ENCODE measurements at places on chromosomes 12 and 14.

DNA sequence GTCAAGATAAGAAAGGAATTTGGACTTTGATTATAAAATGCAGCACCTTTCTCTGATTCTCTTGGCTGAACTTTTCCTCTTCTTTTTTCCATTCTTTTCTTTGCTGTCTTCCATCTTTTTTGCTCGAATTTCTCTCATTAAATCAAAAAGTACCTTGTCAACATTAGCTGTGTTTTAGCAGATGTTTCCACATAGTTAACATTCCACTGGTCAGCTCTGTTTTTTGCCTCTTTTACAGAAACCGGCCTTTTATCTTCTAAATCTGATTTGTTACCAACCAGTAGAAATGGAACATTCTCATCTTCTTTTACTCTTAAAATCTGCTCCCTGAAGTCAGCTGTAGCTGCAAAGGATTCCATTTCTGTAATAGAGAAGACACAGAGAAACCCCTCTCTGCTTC, 71.1 kb upstream of the SYT1 start:
- no peak for DNase-seq

GRCh38 chr12:78229591-78230101, 399.0 kb downstream of the NAV3 start:
- DNase-seq = no peak

DNA sequence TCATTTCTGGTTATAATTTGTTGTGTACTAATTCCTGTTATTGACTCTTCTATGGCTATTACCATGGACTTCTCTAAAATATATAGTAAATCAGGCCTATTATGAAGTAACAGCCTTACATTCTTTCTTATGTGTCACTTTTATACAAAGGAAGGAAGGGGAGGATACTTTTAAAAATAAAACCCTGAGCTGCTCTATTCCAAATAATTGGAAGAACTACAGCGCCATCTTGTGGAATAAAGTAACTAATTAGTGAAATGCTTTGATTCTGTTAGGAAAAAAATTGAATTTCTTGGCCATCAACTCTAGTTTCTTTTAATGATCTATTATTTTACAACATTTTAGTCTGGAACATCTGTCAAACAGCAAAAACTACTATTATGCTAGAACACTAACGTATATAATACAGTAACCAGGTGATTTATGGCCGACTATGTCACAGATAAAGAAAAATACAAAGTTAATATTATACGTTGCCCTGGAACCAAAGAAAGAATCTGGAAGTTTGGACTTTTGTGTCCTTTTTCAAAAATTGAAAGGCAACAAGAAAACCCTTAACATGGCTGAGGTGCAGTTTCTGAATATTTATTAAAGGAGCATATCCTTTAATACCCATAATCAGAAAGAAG, 55.0 kb upstream of the NELL2 start:
- no peak for DNase-seq

GRCh38 chr14:59254911-59255545, 66.6 kb downstream of the DAAM1 start:
- no peak for DNase-seq

- no peak for DNase-seq
Measured at GRCh38 chr12:12870465-12870864, 20.9 kb upstream of the GPRC5A start.

- DNase-seq = no peak
Measured at GRCh38 chr14:22892488-22892887, 9.5 kb downstream of the REM2 start.

GRCh38 chr14:102633906-102634595, 41.6 kb downstream of the RCOR1 start:
- DNase-seq = no peak

DNA sequence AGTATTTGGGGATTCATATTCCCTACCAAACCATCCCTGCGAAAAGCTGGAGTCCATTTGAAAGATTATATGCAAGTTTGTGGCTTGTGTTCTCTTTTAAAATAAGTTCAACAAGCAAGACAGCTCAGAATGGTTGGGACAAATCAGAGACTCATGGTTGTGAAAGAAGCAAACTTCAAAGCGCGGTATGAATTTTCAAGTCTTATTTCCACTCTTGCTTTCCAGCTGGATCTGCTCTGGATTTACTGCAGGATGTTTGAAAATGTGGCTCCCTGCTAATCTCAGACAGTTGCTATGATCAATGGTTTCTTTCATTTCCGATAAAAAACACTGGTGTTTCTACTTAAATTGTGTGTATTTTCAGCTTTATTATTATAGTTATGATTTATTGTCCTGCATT, 477.5 kb downstream of the RAD51B start:
- no peak for DNase-seq

DNA sequence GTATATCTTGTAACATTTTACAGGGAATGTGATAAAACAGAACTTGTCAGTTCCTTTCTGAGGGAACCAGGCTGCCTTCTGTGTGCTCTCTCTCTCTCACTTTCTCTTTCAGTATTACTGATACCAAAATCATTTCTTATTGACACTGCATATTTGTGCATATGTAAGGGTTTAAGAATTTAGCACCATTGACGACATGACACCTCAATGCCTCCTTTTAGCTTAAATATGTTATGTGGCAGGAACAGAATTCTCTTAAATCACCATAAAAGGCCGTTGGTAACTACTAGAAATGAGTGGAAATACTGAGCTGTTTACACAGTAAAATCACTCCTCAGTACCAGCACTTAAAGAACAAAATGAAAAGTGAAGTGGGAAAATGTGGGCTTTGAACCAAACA, 457.7 kb upstream of the SYT1 start:
- DNase-seq = no peak

GRCh38 chr14:69842686-69843420, 36.4 kb upstream of the SMOC1 start:
- no peak for DNase-seq

- no peak for DNase-seq
Measured at GRCh38 chr14:24888532-24888931, 161.4 kb downstream of the STXBP6 start.

DNA sequence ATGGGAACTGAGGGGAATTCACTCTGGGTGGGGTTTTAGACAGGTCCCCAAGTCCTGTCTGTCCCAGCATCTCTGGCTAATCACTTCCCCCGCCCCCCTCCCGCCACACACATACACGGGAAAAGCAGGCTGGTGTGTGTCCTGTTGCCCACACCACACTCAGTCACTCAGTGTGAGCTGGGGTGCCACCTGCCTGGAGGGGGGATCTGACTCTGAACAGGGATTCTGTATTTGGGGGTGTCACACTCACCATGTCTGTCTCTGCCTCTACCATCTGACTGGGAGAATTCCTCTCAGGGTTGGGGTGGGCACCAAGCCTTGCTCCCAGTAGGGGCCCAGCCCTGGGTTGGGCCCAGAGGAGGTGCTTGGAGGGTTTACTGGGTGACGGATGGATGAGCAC, 31.1 kb downstream of the SH2B3 start:
- DNase-seq = no peak

DNA sequence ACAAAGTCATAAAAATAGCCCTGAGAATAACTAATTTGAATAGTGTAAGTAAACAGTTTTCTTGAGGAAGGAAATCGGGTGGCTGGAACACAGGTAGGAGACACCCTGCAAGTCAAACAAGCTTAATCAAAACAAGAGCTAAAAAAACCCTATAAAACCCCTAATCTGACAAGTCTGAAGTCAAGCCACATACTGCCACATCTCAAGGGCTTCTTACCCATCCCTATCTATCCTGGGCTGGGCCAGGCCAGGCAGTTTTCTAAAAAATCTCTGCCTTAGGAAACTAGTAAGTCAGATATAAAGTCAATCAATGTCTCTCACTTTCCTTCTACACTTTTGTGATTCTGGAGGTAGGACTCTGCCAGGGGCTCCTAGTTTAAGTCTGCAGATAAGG, 15.3 kb downstream of the UBE2N start:
- DNase-seq = no peak

DNA sequence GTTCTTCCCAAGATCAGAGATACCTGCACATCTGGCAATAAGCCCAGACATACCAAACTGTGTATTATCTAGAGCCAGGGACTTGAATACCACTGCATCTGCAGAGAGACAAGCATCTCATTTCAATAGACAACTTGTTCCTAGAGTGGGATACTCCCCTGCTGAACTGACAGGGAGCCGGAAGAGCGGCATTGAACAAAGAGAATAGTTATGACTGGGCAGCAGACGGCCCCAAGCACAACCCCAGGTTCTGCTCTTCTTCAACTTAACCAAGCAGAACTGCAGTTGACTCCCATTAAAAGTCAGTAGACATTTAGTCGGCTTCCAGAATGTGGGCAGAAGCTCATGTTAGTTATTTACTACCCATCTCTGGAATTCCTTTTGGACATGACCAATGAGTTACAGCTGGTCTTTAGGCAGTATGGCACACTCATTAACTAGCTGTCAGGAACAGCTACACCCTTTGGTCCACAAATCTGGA, 112.9 kb downstream of the HMGA2 start:
- no peak for DNase-seq

DNA sequence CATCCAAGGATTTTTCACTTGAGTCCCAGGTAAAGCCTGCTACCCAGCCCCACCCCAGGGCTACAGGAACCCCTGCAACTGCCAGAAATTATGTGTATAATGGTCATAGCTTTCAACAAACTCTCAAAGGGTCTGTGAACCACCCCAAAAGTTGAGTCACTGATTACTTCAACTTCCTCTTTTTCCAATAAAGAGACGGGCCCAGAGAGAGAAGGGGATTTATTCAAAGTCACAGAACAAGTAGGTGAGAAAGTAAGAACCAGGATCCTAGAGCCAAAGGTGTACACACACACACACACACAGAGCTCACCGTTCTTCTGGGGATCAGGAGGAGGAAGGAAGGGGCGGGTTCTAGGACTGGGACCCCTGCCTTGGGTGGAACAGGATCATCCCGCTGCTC, 4.8 kb upstream of the ITPK1 start:
- no peak for DNase-seq

GRCh38 chr14:23929136-23929535, 24.4 kb upstream of the DHRS4 start:
- no peak for DNase-seq

DNA sequence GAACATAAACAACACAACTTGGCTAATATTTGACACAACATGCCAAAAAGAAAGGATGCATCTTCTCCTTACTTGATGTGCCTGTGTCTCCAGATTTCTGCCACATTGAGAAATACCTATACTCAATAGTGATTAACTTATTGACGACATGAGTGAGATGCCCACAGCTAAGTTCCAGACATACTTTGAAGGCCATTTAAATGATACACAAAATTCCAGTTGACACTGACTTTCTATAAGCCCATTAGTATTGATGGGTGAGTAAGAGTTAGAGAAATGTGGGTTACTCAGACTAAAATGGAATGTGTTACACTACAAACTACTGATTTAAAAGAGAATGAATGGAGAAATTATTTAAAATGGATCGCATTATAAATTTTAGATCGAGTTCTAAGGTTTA, 838.2 kb upstream of the MGAT4C start:
- no peak for DNase-seq

GRCh38 chr12:68482660-68483059, 128.0 kb upstream of the RAP1B start:
- no peak for DNase-seq

DNA sequence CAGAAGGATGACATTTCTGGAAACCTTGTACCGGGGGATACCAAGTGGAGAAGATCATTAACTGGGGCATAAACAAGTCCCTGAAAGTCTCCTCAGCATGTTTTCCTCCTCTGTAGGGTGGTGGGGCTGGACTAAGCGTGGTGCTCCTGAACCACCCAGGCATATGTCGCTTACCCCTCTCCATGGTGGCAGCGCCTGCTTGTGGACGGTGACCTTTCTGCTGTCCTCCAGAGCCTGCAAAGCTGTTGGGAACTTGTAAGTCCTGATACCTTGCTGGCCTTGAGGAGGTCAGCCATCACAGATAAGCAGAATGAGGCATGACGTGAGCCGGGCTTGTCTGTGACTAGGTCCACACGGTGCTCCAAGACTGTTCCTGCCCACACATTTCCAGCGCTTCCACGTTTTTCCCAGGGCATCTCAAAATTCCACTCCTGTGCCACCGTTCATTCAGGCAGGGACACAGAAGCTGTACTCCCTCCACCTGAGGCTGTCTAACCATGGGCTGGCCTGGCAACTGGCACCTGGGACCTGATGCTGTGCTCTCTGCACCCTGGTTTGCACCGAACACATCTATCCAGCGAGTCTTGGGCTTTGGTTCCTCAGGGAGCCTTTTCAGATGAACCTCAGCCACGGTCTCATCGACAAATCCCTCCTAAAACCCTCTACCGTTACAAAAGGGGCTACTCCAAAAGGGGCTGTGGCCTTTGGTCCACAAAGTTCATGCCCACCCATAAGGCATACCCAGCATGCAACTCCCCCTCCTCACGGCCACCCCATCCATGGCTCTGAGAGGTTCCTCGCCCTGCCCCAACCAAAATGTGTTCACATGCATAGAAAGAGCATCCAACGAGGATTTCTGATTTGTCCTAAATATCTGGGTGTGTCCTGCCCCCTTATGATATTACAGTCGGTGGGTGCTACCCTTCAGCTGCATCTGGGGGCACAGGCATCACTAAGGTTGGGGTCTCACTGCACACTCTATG, 199.6 kb upstream of the DIO3 start:
- no peak for DNase-seq

GRCh38 chr12:131981388-131981787, 31.6 kb downstream of the EP400 start:
- DNase-seq = no peak

GRCh38 chr14:59863806-59864525, 6.6 kb downstream of the RTN1 start:
- no peak for DNase-seq

GRCh38 chr14:44165286-44165685, 341.8 kb downstream of the FSCB start:
- DNase-seq = no peak

DNA sequence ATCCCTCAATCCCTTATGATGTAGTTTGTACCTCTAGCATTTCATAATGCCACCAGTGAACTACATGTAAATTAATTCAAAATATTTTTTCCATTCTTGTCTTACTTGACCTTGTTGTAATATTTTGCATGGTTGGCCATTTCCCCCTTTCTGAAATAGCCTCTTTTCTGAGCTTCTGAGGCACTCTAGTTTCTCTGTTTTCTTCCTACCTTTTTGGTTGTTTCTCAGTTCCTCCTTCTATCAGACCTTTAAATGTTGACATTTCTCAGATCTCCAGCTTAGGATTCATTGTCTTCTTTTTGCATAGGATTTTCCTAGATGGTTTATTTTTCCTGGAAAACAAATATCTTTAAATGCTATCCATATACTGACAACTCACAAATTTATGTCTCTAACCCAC, 9.8 kb upstream of the RMST start:
- no peak for DNase-seq

DNA sequence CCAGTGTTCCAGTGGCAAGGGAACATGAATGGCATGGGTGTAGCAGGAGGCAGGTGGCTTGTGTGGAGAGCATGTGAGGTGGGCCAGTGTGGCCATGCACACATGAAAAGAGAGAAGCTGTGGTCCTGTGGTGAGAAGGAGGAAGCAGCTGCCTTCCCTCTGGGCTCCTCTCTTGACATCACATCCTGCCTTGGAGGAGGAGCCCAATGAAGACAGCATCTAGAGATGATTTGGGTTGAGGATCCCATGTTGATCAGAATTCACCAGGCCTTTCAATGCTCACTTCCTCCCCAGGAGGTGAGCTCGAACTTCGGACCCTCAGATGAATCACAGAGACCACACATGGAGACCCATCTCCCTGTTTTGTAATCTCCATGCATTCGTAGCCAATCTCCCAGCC, 82.6 kb downstream of the LRRC74A start:
- DNase-seq = no peak

- DNase-seq = no peak
Measured at GRCh38 chr12:1906579-1906978, 11.9 kb downstream of the CACNA2D4 start.
